T-helper 22 cell (primary cell): ENCODE measurements at places on chromosomes 3 and 15.

GRCh38 chr15:70505936-70506912, 257.1 kb downstream of the UACA start:
- DNase-seq, result no peak

- DNase-seq, result no peak
Observed at GRCh38 chr3:187946163-187946691, 201.0 kb upstream of the BCL6 start.

- no peak for DNase-seq
Observed at GRCh38 chr15:40106203-40107161, 2.2 kb downstream of the BMF start.

- no peak for DNase-seq
Observed at GRCh38 chr3:35448681-35449080, 190.6 kb upstream of the ARPP21 start.

DNA sequence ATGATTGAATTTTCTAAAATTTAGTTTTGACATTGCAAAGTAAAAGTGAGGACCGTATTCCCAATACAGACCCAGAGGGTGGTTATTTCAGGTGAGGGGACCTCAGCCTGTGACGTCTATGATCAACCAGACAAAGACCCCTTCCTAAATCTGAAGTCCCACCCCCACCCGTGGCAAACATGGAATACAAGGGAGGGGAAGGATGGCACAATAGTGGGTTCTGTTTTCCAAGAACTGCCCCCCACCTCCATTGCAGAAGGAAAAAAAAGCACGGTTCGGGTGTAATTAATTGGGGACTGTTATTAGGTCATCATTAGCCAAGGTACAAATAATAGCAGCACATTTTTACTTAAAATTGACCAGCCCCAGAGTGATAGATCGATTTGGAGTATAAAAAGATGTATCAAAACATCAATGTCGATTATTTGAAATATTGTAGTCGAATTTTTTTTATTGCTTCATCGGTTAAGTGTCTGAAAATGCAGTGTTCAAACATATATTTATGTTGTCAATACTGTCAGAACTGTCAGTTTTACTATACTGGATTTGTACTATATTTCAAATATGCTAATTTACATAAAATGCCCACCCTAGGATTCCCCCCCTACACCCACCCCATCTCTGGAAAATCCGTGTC, 7.5 kb upstream of the MEIS2 start:
- DNase-seq, result no peak

GRCh38 chr15:78789615-78790014, 21.6 kb downstream of the ADAMTS7 start:
- no peak for DNase-seq

GRCh38 chr3:42719002-42719401, 16.4 kb upstream of the HHATL start:
- DNase-seq, result no peak

GRCh38 chr3:105614288-105615030, 247.8 kb downstream of the ALCAM start:
- DNase-seq, result no peak

DNA sequence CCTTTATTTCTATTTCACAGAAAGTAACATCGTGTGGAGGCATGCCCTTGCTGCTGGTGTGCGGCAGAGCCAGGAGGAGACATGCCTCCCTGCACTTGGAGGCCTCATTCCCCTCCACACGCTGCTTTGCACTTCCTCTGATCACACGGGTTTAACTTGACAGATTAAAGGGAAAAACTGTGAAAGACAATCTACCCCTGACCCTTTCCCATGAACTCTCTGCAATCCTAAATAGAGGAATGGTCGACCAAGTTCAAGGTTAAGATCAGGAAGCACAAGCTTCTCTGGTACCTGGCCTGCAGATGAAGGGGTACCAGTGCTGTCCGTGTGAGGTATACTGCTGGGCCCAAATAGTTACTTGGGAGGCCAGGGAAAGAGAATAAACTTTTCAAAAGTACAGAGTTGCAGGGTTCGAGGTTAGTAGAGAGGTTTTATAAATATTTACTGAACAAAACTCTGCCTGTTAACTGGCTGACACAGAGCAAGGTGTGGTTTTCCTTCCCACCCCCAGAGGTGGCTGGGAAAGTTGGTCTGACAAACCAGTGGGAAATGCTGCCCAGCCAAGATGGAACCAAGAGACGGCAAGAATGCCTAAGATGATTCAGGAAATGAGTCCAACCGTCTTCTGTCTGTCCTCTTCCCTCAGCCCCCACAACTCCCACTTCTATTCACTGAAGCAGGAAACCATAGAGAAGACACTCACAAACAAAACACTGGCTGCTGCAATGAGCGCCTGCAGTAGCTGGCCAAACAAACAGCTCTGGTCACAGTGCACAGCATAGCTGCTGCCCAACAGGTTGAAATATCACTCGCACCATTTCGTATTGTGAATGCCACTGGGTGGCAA, 79.6 kb downstream of the IGF2BP2 start:
- DNase-seq, result no peak

- DNase-seq, result no peak
Observed at GRCh38 chr3:155604126-155604525, 140.7 kb downstream of the PLCH1 start.

DNA sequence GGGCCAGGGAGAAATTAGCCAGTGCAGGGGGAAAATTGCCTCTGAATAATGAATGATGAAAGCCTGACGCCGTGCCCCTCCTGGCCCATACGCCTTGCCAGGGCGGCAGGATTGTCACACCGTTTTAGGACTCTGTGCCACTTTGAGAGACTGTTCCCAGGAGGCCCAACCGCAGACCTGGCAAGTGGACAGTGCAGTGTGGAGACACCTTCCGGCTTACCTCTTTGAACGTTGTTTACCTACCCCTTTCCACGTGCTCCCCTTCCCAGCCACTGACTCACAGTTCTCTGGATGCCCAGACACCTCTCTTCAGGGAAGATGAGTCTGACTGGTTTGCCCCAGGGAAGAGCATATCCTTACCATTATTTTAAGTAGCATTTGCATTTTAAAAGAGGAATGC, 84.0 kb upstream of the PXYLP1 start:
- DNase-seq, result no peak

- DNase-seq, result no peak
Observed at GRCh38 chr3:123090728-123091531, 24.1 kb downstream of the PDIA5 start.

- DNase-seq, result no peak
Observed at GRCh38 chr3:12882336-12883310, 41.3 kb upstream of the RPL32 start.

DNA sequence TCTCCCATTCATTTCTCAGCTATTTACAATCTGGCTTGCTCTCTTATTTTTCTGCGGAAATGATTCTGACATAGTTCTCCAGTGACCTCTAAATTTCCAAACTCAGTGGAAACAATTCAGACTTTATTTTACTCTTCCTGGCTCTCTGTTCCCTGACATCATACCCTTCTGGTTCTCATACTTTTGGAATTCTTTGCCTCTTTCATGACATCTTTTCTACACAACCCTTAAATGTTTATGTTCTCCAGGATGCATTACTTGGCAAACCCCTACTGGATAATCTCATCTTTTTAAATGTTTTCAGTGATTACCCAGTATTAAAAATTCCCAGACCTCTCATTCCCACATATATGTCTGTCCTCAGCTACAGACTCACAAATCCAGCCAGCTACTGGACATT, 23.9 kb upstream of the PLSCR4 start:
- no peak for DNase-seq

- DNase-seq, result no peak
Observed at GRCh38 chr3:49399461-49399860, 12.3 kb downstream of the RHOA start.

DNA sequence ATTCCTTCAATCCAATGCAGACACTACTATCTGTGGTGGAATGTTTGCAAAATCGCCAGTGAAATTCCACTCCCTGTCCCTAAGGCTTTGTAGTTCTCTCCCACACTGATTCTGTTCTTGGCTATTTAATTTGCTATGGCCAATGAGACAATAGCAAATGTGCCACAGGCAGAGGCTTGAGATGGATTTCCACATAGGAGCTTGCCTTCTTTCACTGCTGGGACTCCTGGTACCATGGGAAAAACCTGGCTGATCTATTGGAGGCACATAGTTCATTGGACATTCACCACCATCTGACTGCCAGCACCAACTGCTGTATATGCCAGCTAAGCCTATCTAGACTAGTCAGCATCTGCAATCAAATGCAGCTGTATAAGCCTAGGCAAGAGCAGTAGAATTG, 103.8 kb downstream of the NR1D2 start:
- DNase-seq, result no peak

GRCh38 chr3:27585429-27585828, 101.2 kb upstream of the SLC4A7 start:
- DNase-seq, result no peak

DNA sequence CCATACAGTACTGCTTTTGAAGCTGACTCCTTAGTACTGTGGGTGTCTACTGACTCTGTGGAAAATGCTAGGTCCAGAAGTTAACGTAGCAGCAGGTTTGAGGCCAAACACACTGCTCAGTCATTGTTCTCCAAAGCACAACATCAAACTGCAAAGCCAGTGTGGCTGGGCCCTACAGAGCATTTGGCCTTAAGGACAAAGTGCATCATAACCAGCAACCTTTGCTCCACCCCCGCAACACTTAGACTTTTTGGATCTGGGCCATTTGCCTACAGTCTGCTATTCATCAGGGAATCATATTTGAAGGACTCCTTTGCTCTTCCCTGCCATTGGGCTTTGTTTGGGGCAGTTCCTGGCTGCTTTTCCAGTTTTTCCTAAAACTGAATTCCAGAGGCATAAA, 43.1 kb upstream of the ARL6 start:
- DNase-seq, result no peak

- DNase-seq, result no peak
Observed at GRCh38 chr15:57903626-57904025, 161.9 kb downstream of the ALDH1A2 start.

DNA sequence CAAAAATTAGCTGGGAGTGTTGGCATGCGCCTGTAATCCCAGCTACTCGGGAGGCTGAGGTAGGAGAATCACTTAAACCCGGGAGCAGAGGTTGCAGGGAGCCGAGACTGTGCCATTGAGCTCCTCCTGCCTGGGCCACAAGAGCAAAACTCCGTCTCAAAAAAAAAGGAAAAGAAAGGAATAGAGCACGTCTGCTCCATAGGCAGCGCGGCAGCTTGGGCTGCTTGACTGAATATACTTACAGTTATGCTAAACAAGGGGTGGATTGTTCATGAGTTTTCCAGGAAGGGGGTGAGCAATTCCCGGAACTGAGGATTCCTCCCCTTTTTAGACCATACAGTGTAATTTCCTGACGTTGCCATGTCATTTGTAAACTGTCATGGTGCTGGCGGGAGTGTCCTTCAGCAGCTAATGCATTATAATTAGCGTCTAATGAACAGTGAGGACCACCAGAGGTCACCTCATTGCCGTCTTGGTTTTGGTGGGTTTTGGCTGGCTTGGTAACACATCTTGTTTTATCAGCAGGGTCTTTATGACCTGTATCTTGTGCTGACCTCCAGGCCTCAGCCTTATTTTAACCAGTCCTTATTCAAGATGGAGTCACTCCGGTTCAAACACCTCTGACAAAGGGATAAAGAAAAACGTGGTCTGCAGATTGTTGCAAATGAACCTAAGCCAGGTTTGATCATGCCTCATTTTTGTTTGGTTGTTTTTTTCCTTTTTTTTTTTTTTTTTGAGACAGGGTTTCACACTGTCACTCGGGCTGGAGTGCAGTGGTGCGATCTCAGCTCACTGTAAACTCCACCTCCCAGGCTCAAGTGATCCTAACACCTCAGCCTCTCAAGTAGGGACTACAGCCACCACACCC, 24.9 kb upstream of the SENP5 start:
- no peak for DNase-seq

GRCh38 chr3:117801912-117802239, 1092.3 kb downstream of the TUSC7 start:
- DNase-seq, result no peak

GRCh38 chr3:57659806-57660439, 33.0 kb downstream of the DENND6A start:
- no peak for DNase-seq

DNA sequence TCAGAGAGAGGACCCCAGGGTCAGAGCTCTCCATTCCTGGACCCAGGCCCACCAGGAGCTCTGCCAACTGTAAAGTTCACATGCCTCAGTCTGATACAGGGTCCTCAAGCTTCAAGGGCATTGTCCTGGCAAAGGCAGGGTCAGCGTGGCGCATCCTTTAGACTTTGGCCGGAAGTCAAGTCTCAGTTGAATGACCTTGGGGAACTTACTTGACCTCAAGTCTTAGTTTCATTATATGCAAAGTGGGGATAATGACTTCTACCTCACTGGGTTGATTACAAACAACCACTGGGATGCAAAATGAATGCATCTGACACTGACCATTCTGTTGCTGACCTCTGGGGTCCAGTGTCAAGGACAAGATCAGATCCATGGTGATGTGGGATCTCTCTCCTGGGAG, 70.6 kb upstream of the CTSH start:
- DNase-seq, result no peak

- no peak for DNase-seq
Observed at GRCh38 chr3:62011666-62012065, 361.7 kb downstream of the FEZF2 start.

DNA sequence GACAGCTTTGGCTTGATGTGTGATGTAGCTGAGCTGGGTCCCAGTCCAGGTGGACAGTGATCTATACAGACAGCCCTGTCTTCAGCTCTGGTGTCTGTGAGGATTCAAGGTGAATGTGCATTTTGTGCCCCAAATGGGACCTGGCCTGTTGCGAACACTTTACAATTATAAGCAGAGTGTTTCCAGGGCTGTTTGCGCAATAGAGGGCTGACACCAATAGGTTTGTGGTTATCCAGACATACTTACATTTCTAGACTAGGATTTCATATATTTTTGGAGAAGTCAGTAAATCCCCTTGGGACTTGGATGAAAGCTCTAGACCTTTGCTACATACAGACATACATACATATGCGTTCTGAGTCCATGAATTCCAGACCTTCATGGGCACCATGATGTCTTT, 4.2 kb upstream of the TATDN2 start:
- DNase-seq, result no peak

- DNase-seq, result no peak
Observed at GRCh38 chr3:131730581-131730980, 227.8 kb upstream of the MRPL3 start.

- DNase-seq, result no peak
Observed at GRCh38 chr3:193863657-193864357, 270.8 kb downstream of the OPA1 start.

DNA sequence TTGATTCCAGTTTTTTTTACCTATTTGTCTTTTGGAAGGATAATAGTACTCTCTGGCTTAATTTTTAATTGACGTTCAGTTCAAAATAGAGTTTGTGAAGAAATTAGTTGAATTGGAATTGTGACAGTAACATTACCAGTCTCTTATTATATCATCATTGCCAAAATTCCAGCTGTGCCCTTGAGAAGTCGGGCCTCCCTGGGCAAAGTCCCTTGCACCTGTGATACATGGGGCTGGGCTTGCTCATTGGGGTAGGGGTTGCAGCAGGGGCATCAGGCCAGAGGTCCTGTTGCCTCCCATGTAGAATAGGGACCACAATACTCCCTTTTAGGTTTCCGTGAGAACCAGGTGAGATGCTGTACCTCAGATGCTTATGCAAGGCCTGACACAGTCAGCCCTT, 27.9 kb upstream of the APEH start:
- no peak for DNase-seq

- DNase-seq, result no peak
Observed at GRCh38 chr15:89783111-89783860, 7.2 kb downstream of the MESP2 start.
